ENCODE measurements at places on chromosomes 5 and 9.

DNA sequence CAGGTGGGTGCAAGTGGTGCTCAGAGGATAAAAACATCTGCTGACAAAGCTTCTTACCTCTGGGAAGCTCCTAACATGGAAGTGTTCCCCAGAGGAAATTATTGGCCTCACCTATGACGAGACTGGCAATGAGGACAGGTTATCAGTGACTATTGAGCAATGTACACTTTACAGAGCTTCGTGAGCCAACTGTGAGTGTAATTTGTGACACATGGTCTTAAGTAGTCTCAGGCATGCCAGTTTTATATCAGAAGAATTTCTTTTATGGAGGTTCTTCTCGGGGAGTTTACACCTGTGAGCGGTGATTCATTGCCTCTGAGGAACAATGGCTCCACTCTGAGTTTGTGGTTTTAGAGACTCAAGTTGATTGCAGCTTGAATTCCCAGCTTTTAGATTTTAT lies 11.3 kb downstream of the ANKDD1B start:
- H3K27me3 ChIP-seq, result no peaks in the 10 kb centered on the region
- H3K4me1 ChIP-seq, result no peaks in the 10 kb centered on the region
- no peak for ATAC-seq
- H3K4me3 ChIP-seq, result no peak overlapping the region
- no peak overlapping the region for H3K27ac ChIP-seq
- no peaks in the 10 kb centered on the region for H3K36me3 ChIP-seq

DNA sequence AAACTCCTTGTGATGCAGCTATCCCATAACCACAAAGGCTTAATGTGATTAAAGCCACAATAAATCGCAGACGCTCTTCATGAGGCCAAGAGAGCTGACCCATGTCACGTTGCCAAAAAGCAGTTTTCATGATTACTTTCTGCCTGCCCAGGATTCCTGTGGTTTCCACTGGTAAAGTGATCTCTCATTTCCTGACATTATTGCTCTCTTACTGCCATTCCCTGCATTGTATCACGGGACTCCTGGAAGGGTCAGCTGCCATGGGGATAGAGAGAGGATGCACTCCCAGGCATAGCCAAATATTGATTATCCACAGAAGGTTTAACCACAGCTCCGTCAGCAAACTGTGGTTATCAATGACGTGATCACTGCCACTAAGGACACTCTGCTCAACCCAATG lies 103.8 kb upstream of the SLC1A3 start:
- H3K36me3 ChIP-seq, result no peaks in the 10 kb centered on the region
- no peak overlapping the region for H3K27ac ChIP-seq
- no peak overlapping the region for H3K4me3 ChIP-seq
- peaks cover 11% of the 10 kb centered on the region for H3K27me3 ChIP-seq
- no peaks in the 10 kb centered on the region for H3K4me1 ChIP-seq

GRCh38 chr5:138772986-138773594 lies 19.9 kb downstream of the CTNNA1 start:
- no peak overlapping the region for H3K4me3 ChIP-seq
- H3K27ac ChIP-seq, result no peak overlapping the region
- H3K36me3 ChIP-seq, result no peaks in the 10 kb centered on the region
- no peaks in the 10 kb centered on the region for H3K4me1 ChIP-seq
- H3K27me3 ChIP-seq, result no peaks in the 10 kb centered on the region

DNA sequence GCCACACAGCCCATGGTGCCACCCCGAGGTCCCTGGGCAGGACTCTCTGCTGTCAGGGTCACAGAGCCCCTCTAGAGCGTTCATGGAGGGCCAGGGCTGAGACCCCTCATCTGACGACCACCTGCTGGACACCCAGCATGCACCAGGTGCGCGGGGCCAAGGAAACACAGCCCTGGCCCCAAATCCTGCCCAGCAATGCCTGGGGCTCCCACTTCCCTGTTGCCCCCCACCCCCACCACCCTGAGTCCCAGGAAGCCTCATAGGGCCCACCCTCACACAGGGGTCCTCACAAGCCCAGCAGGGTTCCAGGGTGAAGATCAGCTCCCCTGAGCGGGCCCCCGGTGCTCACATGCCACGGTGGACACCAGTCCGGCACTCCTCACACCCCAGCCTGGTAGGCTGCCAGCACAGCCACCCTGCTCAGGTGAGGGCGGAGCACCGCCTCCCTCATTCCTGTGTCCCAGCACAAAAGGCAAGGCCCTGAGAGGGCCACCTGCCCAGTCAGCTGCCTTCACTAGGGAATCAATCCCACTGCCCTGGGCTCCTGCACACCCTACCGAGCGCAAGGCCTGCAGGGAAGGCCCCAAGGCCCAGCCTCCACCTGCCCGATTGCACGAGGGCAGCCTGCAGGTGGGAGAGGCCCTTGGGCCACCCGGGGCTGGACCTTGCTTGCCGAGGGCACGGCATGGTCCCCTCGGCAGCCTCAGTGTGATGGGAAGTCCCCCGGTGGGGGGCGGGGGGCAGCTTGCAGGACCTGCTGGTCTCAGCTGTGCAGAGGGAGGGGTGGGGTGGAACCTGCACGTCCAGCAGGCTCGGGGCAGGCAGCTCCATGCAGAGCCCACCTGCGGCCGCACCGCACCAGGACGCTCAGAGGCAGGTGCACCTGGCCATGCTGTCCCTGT lies 56.4 kb upstream of the UBAC1 start:
- H3K4me1 ChIP-seq, result no peaks in the 10 kb centered on the region
- no peaks in the 10 kb centered on the region for H3K27me3 ChIP-seq
- no peak overlapping the region for H3K27ac ChIP-seq
- ATAC-seq, result no peak

DNA sequence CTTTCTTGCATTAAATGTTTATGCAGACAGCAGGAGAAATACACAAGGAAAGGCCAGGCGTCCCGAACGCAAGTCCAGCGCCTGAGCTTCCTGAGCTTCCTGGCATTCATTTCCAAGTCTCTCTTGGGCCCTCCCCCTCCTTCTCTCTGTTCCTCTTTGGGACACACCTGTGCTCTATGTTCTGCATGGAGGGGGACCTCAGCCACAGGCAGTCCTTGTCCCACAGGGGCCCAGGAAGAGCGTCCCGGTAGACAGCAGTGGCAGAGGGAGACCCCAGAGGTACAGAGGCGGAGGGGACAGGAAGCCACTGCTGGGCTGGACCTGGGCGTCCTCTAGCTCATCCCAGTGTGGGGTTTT lies 221.3 kb downstream of the C9orf50 start:
- H3K4me1 ChIP-seq, result no peaks in the 10 kb centered on the region
- no peak for ATAC-seq
- H3K27ac ChIP-seq, result no peak overlapping the region
- H3K27me3 ChIP-seq, result no peaks in the 10 kb centered on the region

DNA sequence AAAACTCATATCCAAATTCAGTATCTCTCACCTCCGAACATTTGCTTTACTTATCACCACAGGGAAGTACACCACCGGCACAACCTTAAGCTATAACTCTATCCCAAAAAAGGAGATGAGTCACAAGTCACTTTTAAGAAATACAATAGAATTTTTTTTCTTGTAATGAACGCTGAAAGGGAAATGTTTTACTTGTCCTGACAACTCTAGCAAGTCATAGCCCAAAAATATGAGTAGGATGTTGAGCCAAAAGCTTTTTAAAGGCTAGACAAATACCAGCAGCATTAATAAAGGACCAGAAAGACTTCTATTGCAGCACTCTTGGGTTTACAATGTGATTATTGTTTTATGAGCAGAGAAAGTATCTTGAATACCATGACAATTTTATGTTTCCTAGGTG lies 147.3 kb upstream of the FST start:
- no peak overlapping the region for H3K4me3 ChIP-seq
- no peaks in the 10 kb centered on the region for H3K4me1 ChIP-seq
- no peaks in the 10 kb centered on the region for H3K36me3 ChIP-seq
- no peak for ATAC-seq

DNA sequence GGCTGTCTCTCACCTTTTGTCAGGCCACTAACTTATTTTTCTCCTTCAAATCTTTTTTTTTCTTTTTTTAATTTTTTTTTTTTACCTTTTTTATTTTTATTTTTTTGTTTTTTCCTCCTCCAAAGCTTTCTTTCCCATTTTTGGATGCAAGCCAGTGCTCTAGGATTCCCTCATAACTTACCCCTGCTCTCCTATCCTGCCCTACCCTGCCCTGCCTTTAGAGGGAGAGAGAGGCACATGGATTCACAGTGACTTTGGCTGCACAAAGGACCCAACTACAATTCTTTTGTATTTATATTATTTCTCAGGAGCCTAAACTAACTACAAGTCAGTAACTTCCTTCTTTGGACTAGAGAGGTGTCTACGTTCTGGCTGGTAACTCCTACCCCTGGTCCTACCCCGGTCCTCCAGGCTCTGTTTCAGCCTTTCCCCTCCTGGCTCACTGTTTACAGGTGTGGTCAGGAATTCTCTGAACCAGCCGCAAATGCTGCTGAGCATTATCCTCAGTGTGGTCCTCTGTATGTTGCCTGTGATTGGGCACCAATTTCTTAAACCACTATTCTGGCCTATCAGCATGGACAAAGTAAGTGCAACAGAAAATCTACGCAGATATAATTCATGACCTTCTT lies 8.4 kb upstream of the RUSC2 start:
- peak; percentile 55 for ATAC-seq
- H3K4me3 ChIP-seq, result no peak overlapping the region
- no peaks in the 10 kb centered on the region for H3K4me1 ChIP-seq
- H3K36me3 ChIP-seq, result no peaks in the 10 kb centered on the region

DNA sequence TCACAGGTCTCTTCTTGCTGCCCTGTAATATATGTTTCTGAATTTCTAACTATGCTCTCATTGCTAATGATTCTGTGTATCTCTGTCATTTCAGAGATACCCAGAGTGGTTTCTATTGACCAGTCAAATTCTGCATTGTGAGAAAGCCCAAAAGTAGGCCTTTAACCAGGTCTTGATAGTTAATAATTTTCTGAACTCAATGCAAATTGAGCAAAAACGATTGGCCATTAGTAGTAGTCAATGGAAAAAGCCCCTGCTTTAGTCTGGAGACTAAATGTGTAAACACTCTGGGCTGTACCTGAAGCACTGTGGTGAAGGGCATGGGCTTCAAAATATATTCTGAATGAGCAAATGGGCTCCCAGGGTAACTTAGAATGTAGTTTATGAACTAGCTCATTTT lies 307.6 kb downstream of the ARL15 start:
- no peak overlapping the region for H3K4me3 ChIP-seq
- ATAC-seq, result no peak
- H3K27ac ChIP-seq, result no peak overlapping the region

- H3K27me3 ChIP-seq, result no peaks in the 10 kb centered on the region
- ATAC-seq, result no peak
- no peaks in the 10 kb centered on the region for H3K4me1 ChIP-seq
- H3K4me3 ChIP-seq, result no peak overlapping the region
- no peaks in the 10 kb centered on the region for H3K36me3 ChIP-seq
- H3K27ac ChIP-seq, result no peak overlapping the region
These were observed 63.1 kb upstream of the ATG10 start for GRCh38 chr5:81908771-81909170.

DNA sequence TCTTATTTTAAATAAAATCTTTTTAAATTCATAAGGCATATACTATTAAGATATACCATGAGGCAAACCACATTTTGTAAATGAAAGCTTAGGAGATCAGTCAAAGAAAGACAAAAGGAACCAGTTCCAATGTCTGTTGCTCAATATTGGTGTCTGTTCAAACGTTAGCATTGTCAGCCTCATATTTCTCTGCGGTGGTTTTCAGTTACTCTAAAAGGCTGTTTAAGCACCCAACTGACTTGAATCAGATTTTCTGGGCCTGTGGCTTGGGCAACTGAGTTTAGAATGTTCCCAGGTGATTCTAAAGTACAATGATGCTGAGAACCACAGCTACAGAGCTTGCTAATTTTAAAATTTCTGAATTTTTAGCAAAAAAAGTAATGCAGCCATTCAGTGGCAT lies 166.3 kb upstream of the KIF2A start:
- no peak overlapping the region for H3K4me3 ChIP-seq
- H3K4me1 ChIP-seq, result no peaks in the 10 kb centered on the region

DNA sequence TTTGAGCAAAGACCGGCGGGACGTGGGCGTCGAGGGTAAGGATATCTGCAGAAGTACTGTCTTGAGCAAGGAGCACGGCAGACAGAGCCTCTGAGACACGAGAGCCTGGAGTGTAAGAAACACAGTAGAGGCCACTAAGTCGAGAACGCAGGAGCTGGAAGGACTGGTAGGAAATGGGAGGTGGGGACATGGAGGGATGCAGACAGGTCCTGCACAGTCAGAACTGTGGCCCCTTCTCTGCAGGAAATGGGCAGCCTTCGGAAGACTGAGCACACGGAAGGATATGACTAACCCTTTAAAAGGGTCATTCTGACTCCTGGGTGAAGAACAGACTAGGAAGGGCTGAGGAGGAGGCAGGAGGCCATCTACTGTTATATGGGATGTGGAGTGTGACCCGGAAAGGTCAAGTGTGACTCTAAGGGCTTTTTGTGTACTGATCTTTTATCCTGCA lies 1.4 kb upstream of the CAMSAP1 start:
- H3K4me3 ChIP-seq, result peak overlapping the region; percentile 87
- H3K4me1 ChIP-seq, result peaks cover 40% of the 10 kb centered on the region
- H3K36me3 ChIP-seq, result peaks cover 78% of the 10 kb centered on the region
- no peaks in the 10 kb centered on the region for H3K27me3 ChIP-seq

DNA sequence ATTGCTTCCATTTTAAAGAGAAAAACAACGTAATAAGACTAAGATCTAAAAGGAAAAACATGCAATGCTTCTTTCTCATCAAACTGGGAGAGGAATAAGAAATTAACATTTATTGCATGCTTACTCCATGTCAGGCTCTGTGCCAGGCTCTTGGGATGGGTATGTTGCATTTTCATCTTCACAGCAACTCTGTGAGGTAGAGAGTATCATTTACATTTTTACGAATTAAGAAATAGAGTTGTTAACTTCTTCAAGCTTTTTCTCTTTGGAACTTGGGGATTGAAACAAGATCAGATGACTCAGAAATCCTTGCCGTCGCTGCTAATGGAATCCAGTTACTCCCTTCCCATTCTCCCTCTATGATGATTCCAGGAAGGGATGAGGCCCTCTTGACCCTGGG lies 39.5 kb downstream of the PDE8B start:
- no peak for ATAC-seq
- H3K27ac ChIP-seq, result no peak overlapping the region
- peaks cover 18% of the 10 kb centered on the region for H3K27me3 ChIP-seq
- no peaks in the 10 kb centered on the region for H3K36me3 ChIP-seq
- no peaks in the 10 kb centered on the region for H3K4me1 ChIP-seq

GRCh38 chr5:1638658-1639400 lies 115.1 kb upstream of the LPCAT1 start:
- peaks cover 3% of the 10 kb centered on the region for H3K27me3 ChIP-seq
- ATAC-seq, result no peak
- H3K36me3 ChIP-seq, result no peaks in the 10 kb centered on the region
- no peak overlapping the region for H3K4me3 ChIP-seq
- H3K27ac ChIP-seq, result no peak overlapping the region

- peaks cover 6% of the 10 kb centered on the region for H3K27me3 ChIP-seq
- H3K27ac ChIP-seq, result peak overlapping the region; percentile 53
- H3K4me3 ChIP-seq, result no peak overlapping the region
- no peaks in the 10 kb centered on the region for H3K36me3 ChIP-seq
These were observed 26.8 kb upstream of the NAA35 start for GRCh38 chr9:85914108-85914507.

- no peak overlapping the region for H3K4me3 ChIP-seq
- no peaks in the 10 kb centered on the region for H3K36me3 ChIP-seq
- no peak for ATAC-seq
- no peaks in the 10 kb centered on the region for H3K4me1 ChIP-seq
These were observed 134.6 kb downstream of the OLFM1 start for GRCh38 chr9:135221951-135222631.

GRCh38 chr5:74275171-74275992 lies 365.1 kb downstream of the ENC1 start:
- H3K27me3 ChIP-seq, result peaks cover 8% of the 10 kb centered on the region
- H3K27ac ChIP-seq, result no peak overlapping the region
- H3K4me1 ChIP-seq, result no peaks in the 10 kb centered on the region
- H3K4me3 ChIP-seq, result no peak overlapping the region
- no peak for ATAC-seq

GRCh38 chr9:99140685-99141314 lies 35.9 kb downstream of the TGFBR1 start:
- H3K4me1 ChIP-seq, result peaks cover 6% of the 10 kb centered on the region
- peak overlapping the region; percentile 7 for H3K27ac ChIP-seq
- H3K27me3 ChIP-seq, result no peaks in the 10 kb centered on the region
- H3K36me3 ChIP-seq, result peaks cover 93% of the 10 kb centered on the region
- peak; percentile 55 for ATAC-seq
